ENCODE measurements at places on chromosomes 5 and 9.

DNA sequence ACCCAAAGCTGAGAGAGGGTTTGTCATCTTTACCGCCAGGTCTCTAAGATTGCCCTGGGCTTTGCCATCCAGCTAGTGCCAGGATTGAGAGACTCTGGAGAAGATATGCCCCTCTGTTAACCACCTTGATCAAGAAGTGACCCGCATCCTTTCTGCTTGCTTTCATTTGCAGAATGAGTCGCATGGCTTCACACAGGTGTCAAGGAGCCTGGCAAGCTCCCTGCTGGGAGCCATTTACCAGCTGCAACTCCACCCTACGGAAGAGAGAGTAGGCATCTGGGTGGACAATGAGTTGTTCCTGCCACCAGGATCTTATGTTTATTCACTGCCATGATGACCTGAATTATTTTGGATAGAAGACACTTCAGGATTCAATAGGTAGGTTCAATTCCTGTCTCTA, 43.0 kb downstream of the HSD17B3 start:
- H3K4me3 ChIP-seq: no peak overlapping the region
- peaks cover 24% of the 10 kb centered on the region for H3K27me3 ChIP-seq
- no peak for DNase-seq
- H3K36me3 ChIP-seq: no peaks in the 10 kb centered on the region
- H3K4me1 ChIP-seq: peaks cover 9% of the 10 kb centered on the region

- H3K27me3 ChIP-seq: peaks cover 4% of the 10 kb centered on the region
- no peak for DNase-seq
- no peaks in the 10 kb centered on the region for H3K4me1 ChIP-seq
- H3K4me3 ChIP-seq: no peak overlapping the region
- H3K27ac ChIP-seq: no peak overlapping the region
Observed at GRCh38 chr9:126532019-126532462, 81.7 kb upstream of the LMX1B start.

DNA sequence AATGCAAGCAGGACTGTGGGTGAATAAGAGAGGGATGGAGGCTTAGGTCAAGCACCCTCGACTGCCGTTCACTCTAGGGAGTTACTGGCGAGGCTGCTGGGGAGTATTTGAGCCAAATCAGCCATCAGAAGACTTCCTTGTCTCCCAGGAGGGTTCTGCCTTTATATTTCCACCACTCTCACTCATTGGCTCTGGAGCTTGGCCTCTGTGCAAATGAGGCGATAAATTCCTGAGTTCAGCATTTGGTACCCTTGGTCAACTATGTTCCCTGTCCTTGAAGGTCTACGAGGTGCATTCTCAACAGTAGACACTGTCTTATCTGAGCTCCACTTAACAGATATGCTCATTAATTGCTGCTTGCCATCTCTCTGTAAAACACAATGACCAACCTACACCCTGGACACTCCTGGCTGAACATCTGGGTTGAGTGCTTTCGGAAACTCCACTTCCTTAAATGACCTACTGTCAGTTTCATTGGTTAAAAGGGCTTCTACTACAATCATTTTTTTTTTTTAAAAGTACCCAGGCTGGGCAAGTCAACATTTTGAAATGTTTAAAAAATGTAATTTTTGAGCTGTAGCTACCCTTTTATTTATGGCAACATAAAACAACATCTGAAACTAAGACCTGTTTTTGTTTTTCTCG, 153.2 kb downstream of the NTRK2 start:
- H3K27ac ChIP-seq: no peak overlapping the region
- H3K27me3 ChIP-seq: peaks cover 2% of the 10 kb centered on the region
- H3K4me3 ChIP-seq: no peak overlapping the region
- no peak for DNase-seq
- H3K4me1 ChIP-seq: no peaks in the 10 kb centered on the region

DNA sequence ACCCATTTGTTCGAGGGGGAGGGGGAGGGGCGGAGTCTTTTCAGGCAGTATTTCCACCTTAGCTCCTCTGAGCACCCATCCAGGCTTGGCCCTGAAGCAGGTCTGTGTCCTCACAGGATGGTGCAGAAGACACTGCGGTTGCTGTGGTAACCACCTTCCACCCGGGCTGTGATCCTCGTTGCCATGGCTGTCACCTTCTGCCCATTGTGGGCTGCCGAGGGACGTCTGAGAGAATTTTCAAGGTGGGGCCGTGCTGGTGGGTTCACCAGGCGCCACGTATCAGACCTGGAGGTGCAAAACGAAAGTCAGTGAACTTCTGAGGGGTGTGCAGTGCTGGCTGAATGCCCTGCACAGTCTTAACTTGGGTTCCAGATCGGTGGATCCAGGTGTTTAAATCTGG, 26.7 kb downstream of the POLR1E start:
- H3K4me3 ChIP-seq: no peak overlapping the region
- no peak for DNase-seq
- no peaks in the 10 kb centered on the region for H3K27me3 ChIP-seq
- H3K27ac ChIP-seq: no peak overlapping the region
- H3K4me1 ChIP-seq: no peaks in the 10 kb centered on the region

DNA sequence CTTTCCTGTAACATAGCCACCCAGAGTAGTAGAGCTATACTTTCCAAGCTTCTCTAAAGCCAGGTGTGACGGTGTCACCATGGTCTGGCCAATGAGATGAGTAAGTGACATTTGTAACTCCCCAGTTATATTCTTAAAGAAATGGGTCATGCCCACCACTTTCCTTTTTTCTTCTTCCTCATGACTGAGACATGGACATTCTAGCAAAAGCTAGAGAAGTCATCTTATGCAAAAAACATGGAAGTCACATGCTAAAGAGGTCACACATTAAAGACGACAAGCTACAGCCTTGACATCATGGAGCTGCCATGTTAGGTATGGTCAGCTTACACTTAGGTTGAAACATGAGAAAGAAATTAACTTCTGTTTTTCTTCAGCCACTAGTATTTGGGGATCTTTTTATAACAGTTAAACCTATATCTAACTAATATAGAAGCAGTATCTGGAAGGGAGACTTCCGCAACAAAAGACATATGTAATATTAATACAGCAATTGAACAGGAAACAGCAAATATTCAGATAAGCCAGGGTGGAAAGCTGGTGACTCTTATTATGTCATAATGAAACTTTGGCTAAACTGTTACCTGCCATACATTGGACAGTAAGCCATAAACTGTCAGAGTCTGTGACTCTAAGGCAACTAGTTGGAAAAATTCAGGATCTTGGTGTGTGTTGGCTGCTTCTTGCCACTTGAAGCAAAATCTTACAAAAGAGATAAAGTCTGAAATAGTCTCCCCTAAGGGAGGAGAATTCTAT, 54.7 kb upstream of the SNX2 start:
- peaks cover 9% of the 10 kb centered on the region for H3K27me3 ChIP-seq
- no peak overlapping the region for H3K4me3 ChIP-seq
- H3K27ac ChIP-seq: no peak overlapping the region
- no peaks in the 10 kb centered on the region for H3K4me1 ChIP-seq
- no peak for DNase-seq

GRCh38 chr5:127418974-127419682, 98.3 kb upstream of the PRRC1 start:
- no peaks in the 10 kb centered on the region for H3K4me1 ChIP-seq
- no peak for DNase-seq
- no peaks in the 10 kb centered on the region for H3K36me3 ChIP-seq
- no peak overlapping the region for H3K27ac ChIP-seq

GRCh38 chr5:14310901-14311300, 167.8 kb downstream of the TRIO start:
- DNase-seq: no peak
- H3K27ac ChIP-seq: no peak overlapping the region
- H3K36me3 ChIP-seq: no peaks in the 10 kb centered on the region
- peaks cover 6% of the 10 kb centered on the region for H3K27me3 ChIP-seq
- H3K4me3 ChIP-seq: no peak overlapping the region
- no peaks in the 10 kb centered on the region for H3K4me1 ChIP-seq

GRCh38 chr9:126532489-126532888, 81.2 kb upstream of the LMX1B start:
- DNase-seq: no peak
- no peak overlapping the region for H3K27ac ChIP-seq
- no peaks in the 10 kb centered on the region for H3K4me1 ChIP-seq
- peaks cover 4% of the 10 kb centered on the region for H3K27me3 ChIP-seq
- no peak overlapping the region for H3K4me3 ChIP-seq
